ENCODE measurements at places on chromosomes 2 and 18. TPM values are rescaled to one million over a fixed set of nuclear protein-coding genes. Genes with fewer than 3 reads are reported as not detected.

Gene TTN
- total RNA-seq = 2.3 TPM

Gene LIMS4
- total RNA-seq = 3.3 TPM

Gene CRYGD
- not detected for total RNA-seq

Gene SS18
- total RNA-seq = 54.1 TPM

Gene GNLY
- total RNA-seq = 599 TPM

Gene HOXD12
- not detected for total RNA-seq

- DNase-seq = no peak
- H3K4me3 ChIP-seq = no peak overlapping the region
- H3K4me1 ChIP-seq = peaks cover 22% of the 10 kb centered on the region
- H3K36me3 ChIP-seq = peaks cover 24% of the 10 kb centered on the region
Observed at GRCh38 chr2:37610638-37611289, 60.7 kb downstream of the CDC42EP3 start.

DNA sequence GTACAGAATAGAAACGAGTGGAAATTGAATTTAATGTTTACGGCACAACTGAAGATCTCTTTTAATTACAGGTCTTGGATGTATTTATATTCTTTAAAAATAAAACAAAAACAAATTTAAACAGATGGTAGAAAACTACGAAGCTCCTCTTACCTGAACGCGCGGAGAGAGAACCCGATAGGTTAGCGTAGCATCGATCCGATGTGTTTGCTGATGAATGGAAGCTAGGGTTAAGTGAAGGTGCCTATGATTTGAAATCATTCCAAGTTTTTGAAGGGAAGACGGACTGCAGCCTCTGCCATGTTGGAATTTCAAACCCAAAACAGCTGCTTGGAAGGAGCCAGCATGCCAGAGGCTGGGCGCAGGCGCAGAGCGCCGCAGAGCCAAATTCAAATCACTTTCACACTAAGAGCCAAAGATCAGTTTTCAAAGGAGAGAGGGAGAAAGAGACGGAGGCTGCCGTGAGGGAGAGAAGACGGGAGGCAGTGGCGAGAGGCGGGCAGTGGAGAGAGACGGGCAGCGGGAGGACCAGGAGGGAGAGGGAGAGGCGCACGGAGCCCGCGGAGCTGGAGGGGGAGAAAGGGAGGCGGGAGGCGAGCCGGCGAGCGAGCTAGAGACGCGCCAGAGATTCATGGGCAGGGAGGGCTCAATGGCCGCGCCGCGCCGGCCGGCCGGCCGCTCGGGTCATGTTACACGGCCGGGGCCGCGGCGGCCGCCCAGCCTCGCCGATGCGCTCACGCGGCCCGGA lies at the start of gene FIGN:
FIGN (minus strand) TSS at position 324 of the 748 bp plus-strand sequence. CDS start 1,081 bp downstream, outside the sequence.
- peaks cover 3% of the 10 kb centered on the region for H3K4me1 ChIP-seq
- DNase-seq = no peak
- H3K27me3 ChIP-seq = peaks cover 20% of the 10 kb centered on the region
- no peak within 1 kb of the TSS for H3K4me3 ChIP-seq
- H3K36me3 ChIP-seq = no peaks in the 10 kb centered on the region

- H3K4me3 ChIP-seq = no peak overlapping the region
- no peak overlapping the region for H3K27ac ChIP-seq
- no peaks in the 10 kb centered on the region for H3K27me3 ChIP-seq
- peaks cover 6% of the 10 kb centered on the region for H3K36me3 ChIP-seq
- DNase-seq = no peak
Observed at GRCh38 chr2:232211743-232212686, 166.5 kb upstream of the ALPP start.

DNA sequence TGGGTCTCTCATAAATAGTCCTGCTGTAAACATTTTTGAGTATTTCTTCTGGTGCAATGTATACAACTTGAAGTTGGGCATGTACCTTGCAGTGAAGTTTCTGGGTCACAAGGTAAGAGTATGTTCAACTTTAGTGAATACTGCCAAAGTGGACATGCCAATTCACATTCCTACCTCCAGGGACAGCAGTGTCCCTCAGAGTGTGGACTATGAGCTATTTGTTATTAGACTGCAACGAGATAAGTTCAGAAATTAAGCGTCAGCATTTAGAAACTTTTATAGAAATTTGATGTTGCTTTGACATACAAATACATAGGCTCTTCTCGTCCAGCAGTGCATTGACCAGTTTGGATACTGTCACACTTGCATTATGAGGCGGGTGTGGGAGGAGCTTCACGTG lies 7.2 kb upstream of the ACKR3 start:
- no peak overlapping the region for H3K4me3 ChIP-seq
- H3K27me3 ChIP-seq = peaks cover 31% of the 10 kb centered on the region
- H3K36me3 ChIP-seq = peaks cover 8% of the 10 kb centered on the region
- H3K27ac ChIP-seq = no peak overlapping the region
- H3K4me1 ChIP-seq = peaks cover 12% of the 10 kb centered on the region

- peaks cover 2% of the 10 kb centered on the region for H3K4me1 ChIP-seq
- DNase-seq = no peak
- H3K27ac ChIP-seq = no peak overlapping the region
- peaks cover 4% of the 10 kb centered on the region for H3K36me3 ChIP-seq
- peaks cover 8% of the 10 kb centered on the region for H3K27me3 ChIP-seq
Observed at GRCh38 chr2:173124441-173124840, 48.8 kb downstream of the MAP3K20 start.

GRCh38 chr2:226836548-226836885 lies 663 bp downstream of the RHBDD1 start:
- H3K27me3 ChIP-seq = no peaks in the 10 kb centered on the region
- H3K4me1 ChIP-seq = peaks cover 61% of the 10 kb centered on the region
- H3K4me3 ChIP-seq = peak overlapping the region; percentile 97
- peaks cover 48% of the 10 kb centered on the region for H3K36me3 ChIP-seq
- no peak for DNase-seq

- H3K4me3 ChIP-seq = no peak overlapping the region
- H3K27ac ChIP-seq = no peak overlapping the region
- DNase-seq = no peak
Observed at GRCh38 chr2:214989187-214989586, 149.2 kb downstream of the ABCA12 start.

- peaks cover 5% of the 10 kb centered on the region for H3K4me1 ChIP-seq
- no peak overlapping the region for H3K27ac ChIP-seq
- no peak for DNase-seq
- H3K36me3 ChIP-seq = peaks cover 10% of the 10 kb centered on the region
- no peak overlapping the region for H3K4me3 ChIP-seq
- H3K27me3 ChIP-seq = no peaks in the 10 kb centered on the region
Observed at GRCh38 chr2:128275498-128276045, 43.1 kb downstream of the HS6ST1 start.

- no peaks in the 10 kb centered on the region for H3K4me1 ChIP-seq
- no peak for DNase-seq
- H3K27me3 ChIP-seq = no peaks in the 10 kb centered on the region
- no peak overlapping the region for H3K4me3 ChIP-seq
- no peaks in the 10 kb centered on the region for H3K36me3 ChIP-seq
Observed at GRCh38 chr18:56165601-56166355, 472.6 kb downstream of the TXNL1 start.

DNA sequence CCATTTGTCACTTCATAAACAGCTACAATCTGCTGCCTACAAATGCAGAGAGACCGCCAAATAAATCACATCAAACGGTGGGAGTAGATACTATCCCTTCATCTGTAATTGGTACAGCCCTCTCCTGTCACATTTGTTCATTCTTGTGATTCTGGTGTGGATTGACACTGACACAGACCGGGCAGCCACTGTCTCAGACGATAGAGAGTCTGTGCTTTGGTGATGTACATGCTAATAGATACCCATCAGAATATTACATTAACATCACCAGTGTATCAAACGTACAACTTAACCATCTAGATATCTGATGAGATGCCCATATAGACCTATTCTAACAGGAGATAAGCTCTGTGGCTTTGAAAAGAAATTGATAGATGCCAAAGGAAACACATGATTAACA lies 419.7 kb upstream of the ZEB2 start:
- H3K4me1 ChIP-seq = no peaks in the 10 kb centered on the region
- H3K27me3 ChIP-seq = no peaks in the 10 kb centered on the region

- H3K36me3 ChIP-seq = no peaks in the 10 kb centered on the region
- no peak overlapping the region for H3K4me3 ChIP-seq
- DNase-seq = no peak
- H3K27me3 ChIP-seq = no peaks in the 10 kb centered on the region
Observed at GRCh38 chr2:5915881-5916310, 223.7 kb downstream of the SOX11 start.

DNA sequence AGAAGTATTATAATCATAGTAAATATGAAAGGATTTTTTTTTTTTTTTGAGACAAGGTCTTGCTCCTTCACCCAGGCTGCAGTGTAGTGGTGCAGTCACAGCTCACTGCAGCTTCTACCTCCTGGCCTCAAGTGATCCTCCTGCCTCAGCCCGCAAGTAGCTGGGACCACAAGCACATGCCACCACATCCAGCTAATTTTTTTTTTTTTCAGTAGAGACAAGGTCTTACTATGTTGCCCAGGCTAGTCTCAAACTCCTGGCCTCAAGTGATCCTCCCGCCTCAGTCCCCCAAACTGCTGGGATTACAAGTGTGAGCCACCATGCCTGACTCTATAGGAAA lies 301.6 kb upstream of the STON1 start:
- H3K27me3 ChIP-seq = no peaks in the 10 kb centered on the region
- H3K36me3 ChIP-seq = peaks cover 3% of the 10 kb centered on the region
- no peak overlapping the region for H3K27ac ChIP-seq

DNA sequence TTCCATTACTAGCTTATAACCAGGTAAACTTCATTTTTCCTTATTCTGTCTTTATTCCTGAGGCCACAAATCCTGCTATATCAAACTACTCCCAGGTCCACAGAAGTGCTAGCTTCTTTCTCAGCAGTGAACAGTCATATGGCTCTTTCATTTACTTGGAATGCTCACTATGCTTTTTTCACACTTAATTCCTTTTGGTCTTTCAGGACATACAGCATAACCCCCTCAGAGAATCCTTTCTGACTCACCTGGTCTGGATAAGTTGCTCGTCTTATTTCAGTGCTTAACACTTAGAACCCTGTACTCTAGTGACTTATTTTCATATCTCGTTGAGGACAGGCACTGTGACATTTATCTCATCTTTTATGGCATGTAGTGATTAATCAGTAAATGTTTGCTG lies 325.0 kb upstream of the UBE2E3 start:
- no peaks in the 10 kb centered on the region for H3K36me3 ChIP-seq
- H3K27me3 ChIP-seq = peaks cover 13% of the 10 kb centered on the region
- H3K4me3 ChIP-seq = no peak overlapping the region
- no peaks in the 10 kb centered on the region for H3K4me1 ChIP-seq

GRCh38 chr18:58603375-58604067 lies 25.4 kb downstream of the ALPK2 start:
- no peaks in the 10 kb centered on the region for H3K36me3 ChIP-seq
- DNase-seq = no peak
- peak overlapping the region; percentile 3 for H3K27ac ChIP-seq
- peak overlapping the region; percentile 12 for H3K4me3 ChIP-seq
- H3K27me3 ChIP-seq = no peaks in the 10 kb centered on the region

DNA sequence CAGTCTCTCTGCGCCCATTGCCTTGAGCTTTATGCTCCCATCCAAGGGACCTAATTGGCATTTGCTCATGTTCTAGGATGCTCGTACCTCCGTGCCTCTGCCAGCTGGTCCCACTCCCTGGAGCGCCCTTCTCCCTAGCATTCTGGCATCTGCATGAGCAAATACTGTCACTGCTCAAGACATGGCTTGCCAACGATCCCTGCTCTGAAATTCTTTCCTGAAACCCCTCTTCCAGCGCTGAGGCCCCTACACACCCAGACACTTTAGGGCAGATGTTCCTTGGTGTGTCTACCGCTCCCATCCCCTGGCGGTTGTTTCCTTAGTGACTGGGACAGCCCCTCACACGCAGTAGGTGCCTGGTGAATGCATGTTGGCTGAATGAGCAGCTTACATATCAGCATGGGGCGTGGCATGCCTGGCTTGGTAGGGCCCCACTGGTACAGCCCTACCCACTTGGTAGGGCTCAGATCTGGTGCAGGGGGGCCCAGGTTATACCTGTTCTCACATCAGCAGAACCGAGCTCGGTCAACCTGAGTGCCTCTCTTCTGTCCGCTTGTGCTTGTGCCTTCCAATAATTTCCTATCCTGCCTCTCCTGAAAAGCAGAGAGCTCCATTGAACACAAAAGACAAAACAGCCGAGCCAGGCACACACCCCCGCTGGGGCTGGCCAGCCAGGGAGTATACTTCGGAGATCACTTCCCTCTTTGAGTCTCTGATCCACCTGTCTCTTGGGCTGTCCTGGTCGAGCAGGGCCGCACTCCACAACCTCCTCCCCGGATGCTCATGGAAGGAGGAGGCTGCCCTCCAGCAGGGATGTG lies 59.2 kb downstream of the INHBB start:
- DNase-seq = no peak
- no peak overlapping the region for H3K27ac ChIP-seq
- H3K4me3 ChIP-seq = no peak overlapping the region

DNA sequence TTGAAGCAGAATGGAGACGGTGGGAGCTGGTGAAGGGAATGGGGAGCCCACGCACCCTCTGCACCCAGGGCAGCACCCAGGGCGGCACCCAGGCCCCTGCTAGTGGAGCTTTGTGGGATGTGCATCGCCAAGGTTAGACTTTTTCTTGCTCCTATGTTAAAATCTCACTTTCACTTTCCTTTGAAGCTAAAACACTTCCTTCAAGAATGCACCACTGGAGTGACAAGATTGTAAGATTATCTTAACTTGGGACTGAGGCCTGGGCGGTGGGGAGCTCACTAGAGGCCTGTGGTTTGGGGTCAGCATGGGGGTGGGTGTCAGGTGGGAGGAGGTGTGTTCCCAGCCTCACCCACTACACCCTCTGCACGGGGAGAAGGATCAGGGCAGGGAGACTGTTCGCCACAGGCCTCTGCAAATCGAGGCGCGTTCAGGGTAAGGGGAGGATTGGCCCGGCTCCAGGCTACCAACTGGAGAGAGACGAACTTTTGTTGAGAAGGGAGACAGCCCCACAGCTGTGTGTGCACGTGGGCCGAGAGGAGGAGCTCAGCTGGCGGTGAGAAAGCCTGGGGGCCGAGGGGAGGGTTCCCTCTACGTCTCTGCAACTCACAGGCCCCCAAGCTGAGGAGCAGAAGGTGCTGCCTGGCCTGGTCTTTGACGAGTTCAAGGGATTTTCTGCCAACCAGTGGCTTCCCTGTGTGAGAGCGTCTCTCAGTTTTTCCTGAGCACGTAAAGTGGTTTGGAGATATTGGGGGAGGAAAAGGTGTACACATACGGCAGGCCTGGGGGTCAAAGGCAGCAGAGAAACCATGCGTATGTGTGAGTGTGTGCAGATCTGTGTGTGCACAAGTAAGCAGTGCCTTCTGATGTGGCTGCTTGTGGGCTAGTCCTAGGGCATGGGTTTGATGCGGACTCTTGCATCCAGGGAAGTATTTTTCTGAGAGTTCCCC lies 147.7 kb downstream of the KLHL29 start:
- peaks cover 24% of the 10 kb centered on the region for H3K4me1 ChIP-seq
- peak overlapping the region; percentile 74 for H3K27ac ChIP-seq
- no peaks in the 10 kb centered on the region for H3K36me3 ChIP-seq

GRCh38 chr2:197309691-197310231 lies 819 bp downstream of the ANKRD44 start:
- H3K4me1 ChIP-seq = peaks cover 56% of the 10 kb centered on the region
- H3K27me3 ChIP-seq = no peaks in the 10 kb centered on the region
- DNase-seq = peak; percentile 69
- peak overlapping the region; percentile 90 for H3K4me3 ChIP-seq
- H3K36me3 ChIP-seq = peaks cover 40% of the 10 kb centered on the region
